ENCODE measurements at places on chromosomes 6 and 20. TPM values are rescaled to one million over a fixed set of nuclear protein-coding genes. Genes with fewer than 3 reads are reported as not detected.

GRCh38 chr20:62020935-62021701 lies 44.6 kb downstream of the TAF4 start:
- H3K36me3 ChIP-seq, result no peaks in the 10 kb centered on the region
- DNase-seq, result no peak
- H3K27me3 ChIP-seq, result no peaks in the 10 kb centered on the region
- no peak overlapping the region for H3K27ac ChIP-seq

DNA sequence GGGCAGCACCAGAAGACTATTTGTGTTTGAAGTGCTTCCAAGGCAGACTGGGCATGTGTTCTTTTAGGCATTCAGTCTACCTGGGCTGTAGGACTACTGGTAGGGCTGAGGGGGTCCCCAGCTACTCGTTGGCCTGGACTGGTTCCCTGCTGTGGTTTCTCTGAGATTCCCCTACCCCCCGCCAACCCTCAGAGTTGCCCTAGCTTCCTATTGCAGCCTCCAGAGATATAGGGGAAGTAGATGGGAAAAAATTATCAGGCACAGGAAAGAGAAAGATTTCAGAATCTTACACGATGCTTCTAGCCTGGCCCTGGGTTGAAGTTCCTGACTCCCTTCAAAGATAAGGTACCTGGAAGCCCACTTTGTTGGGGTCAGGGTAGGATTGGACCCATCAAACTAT lies 22.5 kb downstream of the BRPF3 start:
- peaks cover 73% of the 10 kb centered on the region for H3K36me3 ChIP-seq
- H3K27ac ChIP-seq, result no peak overlapping the region
- no peaks in the 10 kb centered on the region for H3K27me3 ChIP-seq
- no peak for DNase-seq
- H3K4me1 ChIP-seq, result no peaks in the 10 kb centered on the region

DNA sequence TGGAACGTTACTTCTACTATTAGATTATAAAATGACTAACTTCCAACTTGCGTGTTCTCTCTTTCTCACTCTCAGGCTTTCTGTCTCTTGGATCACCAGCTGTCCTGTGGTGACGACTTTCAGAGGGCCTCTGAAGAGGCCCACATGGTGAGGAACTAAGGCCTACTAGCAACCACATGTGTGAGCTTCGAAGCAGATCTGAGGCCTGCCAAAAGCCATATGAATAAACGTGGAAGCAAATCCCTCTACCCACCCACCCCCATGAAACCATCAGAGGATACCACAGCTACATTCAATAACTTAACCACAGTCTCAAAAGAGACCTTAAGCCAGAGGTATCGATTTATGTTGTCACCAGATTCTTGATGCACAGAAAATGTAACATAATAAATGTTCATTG lies 13.5 kb upstream of the BMP5 start:
- H3K27ac ChIP-seq, result no peak overlapping the region
- DNase-seq, result no peak
- H3K36me3 ChIP-seq, result no peaks in the 10 kb centered on the region
- H3K27me3 ChIP-seq, result no peaks in the 10 kb centered on the region

DNA sequence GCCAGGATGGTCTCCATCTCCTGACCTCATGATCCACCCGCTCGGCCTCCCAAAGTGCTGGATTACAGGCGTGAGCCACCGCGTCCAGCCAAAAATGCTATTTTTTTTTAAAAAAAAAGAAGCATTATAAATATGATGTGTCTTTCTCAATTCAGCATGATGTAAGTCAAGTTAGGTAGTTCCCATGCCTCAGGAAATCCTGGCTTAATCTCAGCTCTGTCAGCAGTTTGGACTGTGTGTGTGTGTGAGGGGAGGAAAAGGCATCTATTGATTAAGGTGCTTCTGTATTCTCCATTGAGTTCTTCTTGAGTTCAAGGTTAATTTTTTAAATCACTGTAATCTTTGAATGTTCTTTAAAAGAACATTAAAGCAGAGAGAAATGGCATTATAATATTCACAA lies 51.5 kb downstream of the GMDS start:
- peaks cover 10% of the 10 kb centered on the region for H3K4me1 ChIP-seq
- H3K4me3 ChIP-seq, result no peak overlapping the region
- H3K27me3 ChIP-seq, result no peaks in the 10 kb centered on the region
- no peak for DNase-seq
- H3K27ac ChIP-seq, result no peak overlapping the region

DNA sequence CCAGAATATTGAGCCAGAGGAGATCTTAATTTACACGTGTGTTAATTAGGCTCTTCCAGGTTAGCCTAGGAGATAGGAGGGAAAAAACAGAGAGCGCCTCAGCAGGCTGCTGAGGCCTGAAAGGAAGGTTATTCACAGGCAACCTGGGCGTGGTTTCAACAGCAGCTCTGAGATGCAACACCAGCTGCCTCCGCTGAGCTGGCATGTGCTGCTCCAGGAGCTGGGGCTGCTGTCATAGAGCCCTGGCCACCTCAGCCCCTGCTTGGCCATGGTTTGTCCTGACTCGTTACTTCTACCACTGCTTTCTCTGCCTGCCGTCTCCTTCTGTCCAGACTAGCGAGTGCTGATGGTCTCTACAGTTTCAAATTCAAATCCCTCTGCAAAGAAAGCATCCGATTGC lies 32.4 kb upstream of the RPP40 start:
- DNase-seq, result no peak
- H3K27me3 ChIP-seq, result no peaks in the 10 kb centered on the region
- no peaks in the 10 kb centered on the region for H3K36me3 ChIP-seq
- H3K4me3 ChIP-seq, result no peak overlapping the region

DNA sequence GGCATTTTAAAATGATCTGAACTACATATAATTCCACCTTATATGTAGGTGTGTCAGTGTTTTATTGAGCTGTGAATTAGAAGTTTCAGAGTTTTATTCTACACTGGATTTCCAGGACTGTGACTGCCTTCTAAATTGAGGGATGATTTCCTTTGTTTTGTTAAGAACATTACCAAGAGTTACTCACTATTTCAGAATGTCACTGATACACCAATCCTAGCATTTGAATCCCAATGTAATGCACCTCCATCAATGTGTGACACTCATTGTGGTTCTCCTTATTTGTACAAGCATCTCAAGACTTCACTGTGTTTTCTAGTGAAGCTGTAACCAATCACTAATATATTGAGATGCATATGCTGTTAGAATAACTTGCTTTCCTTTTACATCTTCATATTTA lies 86.8 kb downstream of the PLCB1 start:
- H3K27me3 ChIP-seq, result no peaks in the 10 kb centered on the region
- no peak for DNase-seq
- H3K4me3 ChIP-seq, result no peak overlapping the region

GRCh38 chr6:5730585-5731263 lies 276.0 kb downstream of the NRN1 start:
- H3K27ac ChIP-seq, result no peak overlapping the region
- peaks cover 39% of the 10 kb centered on the region for H3K4me1 ChIP-seq
- H3K36me3 ChIP-seq, result no peaks in the 10 kb centered on the region

DNA sequence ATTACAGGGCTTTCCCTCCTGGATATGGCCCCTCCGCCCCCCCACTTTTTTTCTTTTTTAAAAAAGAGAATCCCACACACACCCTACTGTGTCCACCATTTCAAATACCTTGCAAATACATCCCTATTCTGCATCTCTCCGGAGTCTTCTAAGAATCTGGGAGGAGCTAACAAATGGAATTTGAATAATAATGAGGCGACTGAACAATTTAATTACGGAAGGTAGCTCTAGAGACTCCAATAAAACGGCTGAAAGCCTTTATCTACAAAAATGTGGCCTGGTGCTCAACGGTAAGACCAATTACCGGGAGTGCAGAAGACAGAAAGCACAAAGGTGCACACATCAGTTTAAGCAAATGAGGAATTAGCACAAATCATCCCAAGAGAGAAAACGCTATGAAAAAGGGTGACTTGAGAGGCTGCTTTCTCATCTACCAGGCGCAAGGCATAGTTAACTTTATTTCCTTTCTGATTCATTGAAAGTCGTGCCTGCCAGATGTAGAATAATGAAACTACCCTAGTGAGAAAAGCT lies 1.8 kb downstream of the RRAGD start:
- no peak overlapping the region for H3K27ac ChIP-seq
- no peaks in the 10 kb centered on the region for H3K36me3 ChIP-seq
- no peak overlapping the region for H3K4me3 ChIP-seq
- peaks cover 16% of the 10 kb centered on the region for H3K4me1 ChIP-seq
- H3K27me3 ChIP-seq, result peaks cover 16% of the 10 kb centered on the region

- H3K27me3 ChIP-seq, result no peaks in the 10 kb centered on the region
- no peak for DNase-seq
- H3K27ac ChIP-seq, result no peak overlapping the region
These were observed 19.4 kb downstream of the ZUP1 start for GRCh38 chr6:116649129-116649528.

Gene OPN5
- not detected for total RNA-seq

Gene MYLK4
- 1.1 TPM for total RNA-seq

Gene ZSCAN16
- 15.8 TPM for total RNA-seq

DNA sequence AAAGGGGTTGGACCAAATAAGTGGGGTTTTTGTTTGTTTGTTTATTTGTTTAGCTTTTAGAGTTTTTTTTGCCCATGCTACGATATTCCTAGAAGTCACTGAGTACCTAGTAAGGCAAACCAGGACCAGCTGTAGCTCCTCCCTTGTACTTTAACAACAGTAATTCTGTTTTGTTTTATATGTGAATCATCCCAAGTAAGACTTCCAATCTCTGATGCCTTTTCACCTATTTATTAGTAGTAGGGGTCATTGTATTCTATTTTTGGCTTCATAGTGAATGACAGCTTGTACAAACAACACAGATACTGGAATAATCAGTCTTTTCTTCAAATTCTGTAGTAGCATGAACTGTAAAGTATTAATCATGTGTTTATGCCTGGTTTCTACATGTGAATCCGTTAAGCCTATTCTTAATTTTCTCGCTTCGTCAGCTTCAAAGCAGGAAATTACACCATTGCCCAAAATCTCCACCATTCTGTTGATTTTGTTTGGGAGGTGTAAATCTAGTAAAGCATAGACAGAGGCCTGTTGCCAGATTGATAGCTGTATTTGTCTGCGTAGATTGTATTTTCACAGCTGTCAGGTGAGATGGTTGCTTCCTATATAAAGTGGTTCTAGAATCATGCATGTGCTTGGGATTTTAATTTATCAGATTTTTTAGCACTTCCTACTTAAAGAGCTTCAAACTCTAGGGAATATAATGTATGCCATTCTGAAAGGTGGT lies 151.5 kb upstream of the FLRT3 start:
- DNase-seq, result no peak
- H3K4me3 ChIP-seq, result no peak overlapping the region
- no peaks in the 10 kb centered on the region for H3K27me3 ChIP-seq
- H3K27ac ChIP-seq, result no peak overlapping the region
- no peaks in the 10 kb centered on the region for H3K4me1 ChIP-seq
- no peaks in the 10 kb centered on the region for H3K36me3 ChIP-seq

Gene SPAG4
- 5.7 TPM for total RNA-seq

DNA sequence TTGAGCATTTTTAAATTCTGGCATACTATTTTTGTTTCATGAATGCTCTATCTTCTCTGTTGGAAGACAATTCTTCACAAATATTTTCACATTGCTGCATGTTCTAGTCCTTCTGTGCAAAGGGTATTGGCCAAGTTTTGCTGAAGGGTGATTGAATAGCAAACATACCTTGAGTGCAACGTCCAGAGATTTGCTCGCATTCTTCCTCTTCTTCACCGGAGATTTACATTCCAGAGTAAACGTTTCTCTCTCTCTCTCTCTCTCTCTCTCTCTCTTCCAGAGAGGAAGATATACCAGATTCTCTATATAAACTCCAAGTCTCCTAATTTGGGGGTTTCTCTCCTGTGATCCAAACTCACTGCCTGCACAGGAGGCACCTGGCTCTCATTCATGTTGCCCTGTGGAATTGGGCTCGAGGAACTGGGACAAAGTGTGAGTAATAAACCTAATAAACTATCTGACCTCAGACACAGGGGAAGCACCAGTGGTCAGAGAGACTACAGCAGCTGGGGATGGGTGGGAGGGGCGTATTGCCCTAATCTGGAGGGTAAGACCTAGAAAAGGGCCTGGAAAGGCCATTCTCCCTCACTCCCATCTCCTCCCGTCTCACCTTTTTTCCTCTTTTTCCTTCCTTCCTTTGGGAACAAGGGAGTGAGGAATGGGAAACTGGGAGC lies 1.1 kb upstream of the TREML1 start:
- DNase-seq, result no peak
- no peaks in the 10 kb centered on the region for H3K4me1 ChIP-seq
- H3K36me3 ChIP-seq, result no peaks in the 10 kb centered on the region
- no peak overlapping the region for H3K4me3 ChIP-seq
- no peak overlapping the region for H3K27ac ChIP-seq
- no peaks in the 10 kb centered on the region for H3K27me3 ChIP-seq
